GM12865 (cell line): ENCODE measurements at places on chromosomes 5 and 9.

GRCh38 chr9:15824310-15824709, 271.5 kb downstream of the CCDC171 start:
- no peak for DNase-seq

- no peak for DNase-seq
Observed at GRCh38 chr5:40499007-40499406, 180.7 kb upstream of the PTGER4 start.

GRCh38 chr5:14174230-14174636, 31.1 kb downstream of the TRIO start:
- peak; percentile 80 for DNase-seq

DNA sequence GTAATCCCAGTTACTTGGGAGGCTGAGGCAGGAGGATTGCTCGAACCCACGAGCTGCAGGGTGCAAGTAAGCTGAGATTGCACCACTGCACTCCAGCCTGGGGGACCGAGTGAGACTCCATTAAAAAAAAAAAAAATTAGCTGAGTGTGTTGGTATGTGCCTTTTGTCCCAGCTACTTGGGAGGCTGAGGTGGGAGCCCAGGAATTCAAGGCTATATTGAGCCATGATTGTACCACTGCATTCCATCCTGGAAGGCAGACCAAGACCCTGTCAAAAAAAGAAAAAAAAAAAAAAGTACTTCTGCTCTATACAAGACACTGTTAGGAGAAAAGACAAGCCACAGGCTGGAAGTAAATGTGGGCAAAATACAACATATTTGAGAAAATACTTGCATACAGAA, 68.5 kb upstream of the FBXW11 start:
- DNase-seq: no peak

DNA sequence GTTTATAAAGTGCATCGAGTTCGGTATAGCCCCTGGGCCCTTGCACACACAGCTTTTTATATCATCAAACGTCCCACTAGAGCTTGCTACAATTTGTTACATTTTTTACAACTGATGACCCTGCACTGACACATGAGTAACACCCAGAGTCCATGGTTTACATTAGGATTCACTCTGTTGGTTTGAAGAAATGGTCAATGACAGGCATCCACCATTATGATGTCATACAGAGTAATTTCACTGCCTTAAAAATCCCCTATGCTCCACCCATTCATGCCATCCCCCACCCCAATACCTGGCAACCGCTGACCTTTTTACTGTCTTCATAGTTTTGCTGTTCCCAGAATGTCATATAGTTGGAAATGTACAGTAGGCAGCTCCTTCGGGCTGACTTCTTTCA, 130.2 kb downstream of the MED10 start:
- no peak for DNase-seq

- no peak for DNase-seq
Observed at GRCh38 chr5:109935833-109936490, 246.2 kb downstream of the MAN2A1 start.

- peak; percentile 63 for DNase-seq
Observed at GRCh38 chr5:16067415-16067814, 112.2 kb downstream of the MARCHF11 start.

DNA sequence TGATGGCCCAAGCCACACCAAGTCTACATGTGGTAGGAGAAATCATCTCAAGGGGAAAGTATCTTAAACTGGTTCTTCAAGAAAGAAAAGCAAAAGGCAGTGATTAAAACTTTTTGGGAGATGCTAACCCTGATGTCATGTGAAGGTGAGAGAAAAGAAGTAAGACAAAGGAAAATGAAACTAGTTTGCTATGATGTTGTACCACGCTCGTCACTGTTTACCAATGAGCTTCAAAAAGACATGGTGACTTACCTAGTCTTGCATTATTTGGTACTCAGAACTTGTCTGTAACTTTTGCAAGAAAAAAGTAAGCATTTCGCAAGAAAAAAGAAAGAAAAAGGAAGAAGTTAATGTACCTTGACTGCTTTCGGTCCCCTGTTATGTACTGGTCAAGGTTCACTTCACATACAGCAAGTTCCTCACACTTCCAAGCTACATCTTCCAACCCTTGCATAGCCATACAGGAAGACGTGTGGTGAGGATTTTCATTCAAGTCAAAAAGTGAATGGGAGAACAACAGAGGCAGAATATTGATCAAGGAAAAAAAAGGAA, 739.3 kb downstream of the NR2F1-AS1 start:
- no peak for DNase-seq

- no peak for DNase-seq
Observed at GRCh38 chr5:173498286-173498685, 118.2 kb downstream of the BOD1 start.

DNA sequence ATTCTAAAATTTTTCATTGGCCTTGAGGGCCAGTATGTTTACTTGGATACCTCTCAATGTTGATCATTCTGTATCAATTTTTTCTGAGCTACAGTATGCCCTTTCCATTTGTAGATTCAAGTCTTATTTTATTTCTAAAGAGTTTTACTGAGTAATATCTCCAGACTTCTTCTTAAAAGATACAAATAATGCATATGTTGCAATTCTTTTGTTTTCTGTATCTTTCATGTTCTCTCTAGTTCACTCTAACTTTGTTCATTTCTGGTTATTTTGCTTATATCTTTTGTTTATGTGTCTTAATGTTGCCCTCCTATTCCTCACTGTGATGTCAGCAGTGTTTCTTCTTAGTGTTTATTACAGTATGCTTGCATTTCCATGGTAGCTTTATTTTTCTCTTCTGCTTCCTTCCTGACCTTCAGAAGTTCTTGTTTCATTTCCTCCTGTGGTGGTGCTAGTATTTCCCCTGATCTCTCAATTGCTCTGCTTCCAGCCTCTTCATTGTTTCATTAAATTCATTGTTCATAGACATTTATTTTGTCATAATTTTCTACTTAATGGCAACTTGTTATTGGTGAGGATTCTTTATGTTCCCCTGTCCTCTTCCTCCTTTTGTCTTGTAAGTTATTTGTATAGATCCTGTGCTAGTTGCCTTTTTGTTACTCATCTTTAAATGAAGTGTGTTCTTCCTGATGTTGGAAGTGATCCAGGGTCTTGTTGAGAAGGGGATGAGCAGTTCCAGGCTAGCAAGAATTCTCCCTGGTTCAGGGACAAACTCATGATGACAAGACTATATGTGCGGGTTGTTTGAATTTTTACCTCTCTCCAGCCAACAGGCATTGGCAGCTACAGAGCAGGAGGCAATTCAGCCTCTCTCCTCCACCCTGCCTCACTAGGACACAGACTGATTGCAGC, 160.8 kb downstream of the DEPDC1B start:
- no peak for DNase-seq

- DNase-seq: no peak
Observed at GRCh38 chr5:121105921-121106320, 641.8 kb downstream of the PRR16 start.

- peak; percentile 80 for DNase-seq
Observed at GRCh38 chr9:83956436-83957247, 23.4 kb downstream of the HNRNPK start.

DNA sequence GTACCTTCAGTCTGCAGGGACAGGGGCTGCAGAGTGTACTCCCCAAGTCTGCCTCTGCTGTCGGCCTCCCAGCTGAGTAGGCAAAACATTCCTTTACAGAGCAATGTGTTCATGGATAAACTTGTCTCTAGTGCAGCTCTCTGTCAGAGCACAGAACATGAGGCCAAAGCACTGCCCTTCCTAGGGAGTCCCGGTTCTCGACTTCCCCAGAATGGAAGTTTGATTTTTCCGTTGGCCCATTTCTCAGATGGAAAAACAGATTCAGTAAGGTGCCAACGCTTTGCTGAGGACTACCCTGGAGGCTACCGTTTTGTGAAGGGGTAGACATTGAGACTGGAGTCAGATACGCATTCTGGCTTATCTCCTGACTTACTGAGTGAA, 422 bp upstream of the TRIM32 start:
- no peak for DNase-seq

DNA sequence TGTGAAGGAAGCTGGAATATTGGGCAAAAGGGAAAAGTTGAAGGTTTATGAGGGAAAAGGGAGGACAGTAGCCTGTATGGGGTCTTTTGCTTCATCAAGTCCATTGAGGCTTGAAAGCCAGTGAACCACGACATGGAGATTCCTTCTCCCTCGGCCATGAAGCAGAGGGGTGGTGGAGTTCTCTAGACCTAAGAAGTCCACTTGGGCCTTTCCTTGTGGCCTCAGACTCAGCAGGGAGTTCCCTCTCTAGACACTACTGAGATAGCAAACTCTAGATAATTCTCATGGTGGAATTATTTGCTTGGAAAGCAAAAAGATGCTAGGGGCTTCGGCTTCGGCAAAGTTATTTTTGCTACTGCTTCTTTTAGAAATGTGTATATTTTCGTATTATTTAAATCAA, 78.5 kb downstream of the FOXD1 start:
- DNase-seq: no peak

DNA sequence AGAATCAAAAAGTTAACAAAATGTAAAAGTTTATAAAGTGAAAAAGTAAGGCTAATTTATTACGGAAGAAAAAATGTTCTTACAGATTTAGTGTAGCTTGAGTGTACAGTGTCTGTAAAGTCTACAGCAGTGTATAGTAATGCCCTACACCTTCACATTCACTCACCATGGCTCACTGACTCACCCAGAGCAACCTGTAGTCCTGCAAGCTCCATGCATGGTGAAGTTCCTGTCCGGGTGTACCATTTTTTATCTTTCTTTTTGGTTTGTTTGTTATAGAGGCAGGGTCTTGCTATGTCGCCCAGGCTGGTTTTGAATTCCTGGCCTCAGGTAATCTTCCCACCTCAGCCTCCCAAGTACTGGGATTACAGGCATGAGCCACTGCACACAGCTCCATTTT, 93.6 kb downstream of the MED27 start:
- DNase-seq: no peak

GRCh38 chr9:108489567-108489966, 366.2 kb downstream of the ACTL7B start:
- no peak for DNase-seq

- DNase-seq: no peak
Observed at GRCh38 chr5:96058084-96058483, 96.4 kb upstream of the ELL2 start.

- DNase-seq: no peak
Observed at GRCh38 chr9:17832812-17833211, 253.9 kb downstream of the SH3GL2 start.

DNA sequence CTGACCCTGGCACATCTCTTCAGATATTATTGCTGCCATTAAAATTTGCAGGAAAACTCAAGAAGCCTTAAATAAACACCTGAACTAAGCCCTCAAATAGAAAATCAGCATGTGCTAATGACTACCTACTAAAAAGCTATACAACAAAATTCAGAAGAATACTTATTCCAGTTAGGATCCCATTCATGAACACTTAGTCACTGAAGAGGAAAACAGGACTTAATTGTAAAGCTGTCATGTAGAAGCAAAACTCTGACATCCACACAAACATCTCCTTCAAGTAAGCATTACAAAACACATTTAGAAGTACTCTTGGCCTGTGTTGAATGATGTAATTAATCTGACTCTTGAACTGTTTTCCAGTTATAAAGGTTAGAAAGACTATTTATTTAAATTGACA, 19.9 kb downstream of the ELL2 start:
- DNase-seq: no peak

DNA sequence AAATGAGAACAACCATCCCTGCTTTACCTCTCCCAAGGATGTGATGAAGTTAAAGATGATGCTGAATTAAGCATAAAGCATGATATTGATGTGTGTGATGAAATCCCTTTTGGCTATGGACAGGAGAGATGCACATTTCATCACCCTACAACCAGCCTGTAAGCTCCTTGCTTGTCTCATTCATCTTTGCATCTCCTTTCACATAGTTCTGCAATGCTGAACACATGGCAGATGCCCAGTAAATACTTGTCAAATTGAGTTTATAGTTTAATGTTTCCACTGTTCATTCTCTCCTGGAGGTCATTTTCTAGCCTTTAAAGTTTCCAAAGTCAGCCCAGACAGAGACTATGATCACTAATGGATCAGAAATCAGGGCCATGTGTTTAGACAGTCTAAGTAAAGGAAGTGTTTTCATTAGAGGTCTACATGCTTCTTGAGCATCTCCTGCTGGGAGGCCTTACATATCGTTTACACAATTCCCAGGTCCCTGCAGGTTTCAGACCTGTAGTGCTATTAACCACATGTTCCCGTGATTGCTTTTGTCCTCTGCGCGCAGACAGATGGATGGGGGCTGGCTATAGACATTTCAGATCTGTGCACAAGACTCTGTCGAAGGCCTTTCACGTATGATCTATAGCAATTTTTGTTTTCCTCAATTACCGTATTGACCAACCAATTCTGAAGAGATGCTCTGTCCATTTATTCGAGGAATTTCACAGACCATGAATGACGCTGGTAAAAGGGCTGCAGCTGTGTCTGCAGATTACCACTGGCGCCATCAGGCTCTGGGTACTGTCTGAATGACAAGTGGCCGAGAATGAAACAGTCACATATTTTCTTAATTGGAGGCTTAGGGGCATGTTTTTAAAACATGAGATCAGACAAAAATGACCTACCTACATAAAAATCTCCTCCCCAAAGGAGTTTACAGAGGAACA, 49.0 kb upstream of the CKMT2 start:
- DNase-seq: no peak

GRCh38 chr5:52710310-52710971, 77.3 kb upstream of the ITGA1 start:
- no peak for DNase-seq

DNA sequence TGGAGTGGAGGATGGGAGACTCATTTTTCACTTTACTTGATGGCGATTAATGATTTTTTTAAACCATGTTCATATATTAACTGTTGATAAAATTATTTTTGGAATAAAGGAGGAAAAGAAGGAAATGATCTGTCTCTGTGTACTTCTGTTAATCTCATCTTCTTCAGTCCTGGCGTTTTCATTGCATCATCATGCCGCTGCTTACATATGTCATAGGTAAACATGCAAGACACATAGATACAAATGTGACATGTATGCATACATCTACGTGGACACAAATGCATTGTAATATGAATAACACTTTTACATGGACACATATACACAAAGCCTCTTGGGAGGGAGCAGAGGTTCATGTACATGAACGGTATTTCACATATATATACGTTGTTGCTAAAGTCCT, 10.0 kb downstream of the TMEM174 start:
- no peak for DNase-seq

- peak; percentile 9 for DNase-seq
Observed at GRCh38 chr5:143893638-143894037, 81.7 kb downstream of the HMHB1 start.

DNA sequence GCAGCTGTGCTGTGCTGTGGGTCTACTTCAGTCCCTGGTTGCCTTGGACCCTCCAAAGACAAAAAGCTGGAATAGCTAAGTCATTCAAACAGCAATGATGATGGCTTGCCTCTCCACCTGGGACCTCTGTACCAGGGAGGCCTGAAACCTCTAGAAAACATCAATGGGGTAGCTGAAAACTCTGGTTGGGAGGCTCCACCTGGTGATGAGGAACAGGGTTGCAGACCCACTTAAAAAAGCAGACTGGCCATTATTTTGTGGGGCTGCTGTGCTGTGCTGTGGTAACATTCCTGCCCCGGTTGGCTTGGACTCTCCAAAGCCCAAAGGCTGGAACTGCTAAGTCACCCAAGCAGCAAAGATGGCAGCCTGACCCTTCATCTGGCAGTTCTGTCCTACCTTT, 839.3 kb upstream of the ARRDC3 start:
- no peak for DNase-seq

GRCh38 chr5:51194671-51195070, 188.6 kb upstream of the ISL1 start:
- DNase-seq: no peak

- peak; percentile 92 for DNase-seq
Observed at GRCh38 chr9:108934323-108934893, at the start of gene ABITRAM. TSS of gene ABITRAM (plus strand) at chr9:108934400. CDS start at chr9:108934487, 87 bp downstream.
